Stimulated activated CD4-positive, alpha-beta T cell treated with anti-CD3 and anti-CD28 coated beads, Interleukin-15, amount 100 ng/mL, for 48 hours (primary cell): ENCODE measurements at places on chromosomes 11 and 22.
A peak's percentile ranks its signal among the peaks of the same experiment; 100 is the strongest.

GRCh38 chr11:71495286-71496230 is 31.5 kb upstream of the KRTAP5-7 start:
- no peak for DNase-seq

DNA sequence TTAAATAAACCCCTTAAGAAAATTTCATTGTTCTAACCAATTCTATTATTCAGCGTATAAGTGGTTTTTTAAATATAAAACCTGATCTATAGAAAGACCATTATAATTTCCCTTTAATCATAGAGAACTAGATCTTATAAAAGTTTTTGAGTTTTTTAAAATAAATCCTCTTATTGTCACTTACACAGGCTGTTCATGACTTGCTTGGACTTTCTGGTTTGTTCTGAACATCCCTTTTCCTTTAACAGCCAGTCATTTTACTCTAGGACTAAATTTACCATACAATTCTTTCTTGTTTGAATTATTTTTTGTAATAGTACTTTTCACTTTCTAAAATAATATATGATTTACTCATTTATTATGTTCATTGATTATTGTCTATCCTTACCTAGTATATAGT is 4.7 kb downstream of the NXPE2 start:
- DNase-seq: no peak

DNA sequence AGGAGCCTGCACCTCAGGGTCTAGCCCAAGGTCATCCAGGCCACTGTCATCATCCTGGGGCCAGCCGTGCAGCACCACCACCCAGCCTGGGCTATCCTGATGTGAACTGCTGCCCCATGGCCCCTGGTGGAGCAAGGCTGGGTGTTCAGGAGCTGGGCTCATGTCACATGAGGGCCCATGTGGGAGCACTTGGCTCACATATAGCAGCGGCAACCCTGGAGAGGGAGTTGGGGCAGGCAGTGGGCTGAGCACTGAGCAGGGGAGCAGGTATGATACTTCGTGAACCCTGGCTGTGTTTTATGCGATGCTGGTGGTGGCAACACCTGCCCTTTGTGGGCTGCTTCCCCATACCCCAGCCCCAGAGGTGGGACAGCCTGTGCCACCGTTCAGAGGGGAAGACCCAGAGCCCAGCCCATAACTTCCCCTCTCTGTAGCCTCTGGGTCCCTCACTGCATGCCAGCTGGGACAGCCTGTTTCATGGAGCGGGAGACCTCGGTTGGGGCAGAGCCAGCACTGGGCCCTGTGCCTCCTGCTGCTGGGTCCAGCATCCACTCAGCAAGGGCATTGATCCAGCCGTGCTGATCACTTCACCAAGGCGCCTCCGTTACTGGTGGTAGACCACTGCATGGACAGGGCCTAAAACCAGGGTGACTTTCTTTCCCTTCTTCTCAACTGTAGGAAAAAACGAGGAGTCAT is 62.5 kb upstream of the SUSD2 start:
- DNase-seq: no peak

DNA sequence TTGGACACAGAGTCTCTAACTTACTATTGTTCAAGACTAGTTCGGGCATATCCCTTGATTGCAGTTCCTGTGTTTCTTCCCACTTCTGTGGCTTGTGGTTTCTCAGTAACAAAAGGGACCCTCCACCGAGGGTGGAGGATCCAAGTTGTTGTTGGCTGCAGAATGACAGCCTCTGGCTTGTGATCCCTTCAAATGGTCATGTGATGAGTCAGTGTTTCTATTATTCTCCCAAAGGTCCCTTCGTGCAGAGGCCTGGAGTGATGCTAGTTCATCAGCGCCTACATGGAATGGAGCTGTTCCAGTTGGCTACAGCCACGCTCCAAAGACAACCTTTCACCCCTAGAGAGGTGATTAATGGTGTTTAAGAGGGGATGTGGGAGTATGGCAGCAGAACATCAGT is 2.6 kb upstream of the VWCE start:
- DNase-seq: no peak

DNA sequence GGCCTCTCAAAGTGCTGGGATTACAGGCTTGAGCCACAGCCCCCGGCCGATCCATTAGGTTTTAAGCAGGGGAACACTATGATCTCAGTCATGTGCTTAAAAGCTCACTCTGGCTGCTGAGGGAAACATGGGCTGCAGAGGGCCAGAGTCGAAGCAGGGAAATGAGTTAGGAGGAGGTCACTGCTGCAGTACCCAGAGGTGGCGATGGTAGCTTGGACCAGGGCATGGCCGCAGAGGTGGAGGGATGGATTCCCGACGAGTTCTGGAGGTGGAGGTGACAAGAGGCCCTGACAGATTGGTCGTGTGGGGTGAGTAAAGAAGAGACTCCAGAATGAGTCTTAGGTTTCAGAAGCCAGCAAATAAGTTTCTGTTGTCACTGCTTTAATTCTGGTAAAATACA is 54.4 kb upstream of the INCENP start:
- DNase-seq: no peak

- peak; percentile 15 for DNase-seq
Observed at GRCh38 chr11:10413268-10413667, 41.8 kb upstream of the AMPD3 start.
